CD4-positive, CD25-positive, alpha-beta regulatory T cell (primary cell): ENCODE measurements at places on chromosomes 7 and 10. TPM values are rescaled to one million over a fixed set of nuclear protein-coding genes. Genes with fewer than 3 reads are reported as not detected.
A peak's percentile ranks its signal among the peaks of the same experiment; 100 is the strongest.

- peak; percentile 27 for DNase-seq
Observed at GRCh38 chr7:97027427-97028234, 3.0 kb upstream of the DLX5 start.

GRCh38 chr7:110521357-110521911 lies 569.5 kb upstream of the LRRN3 start:
- DNase-seq, result no peak

GRCh38 chr7:136405931-136406777 lies 429.0 kb upstream of the MTPN start:
- DNase-seq, result peak; percentile 40

DNA sequence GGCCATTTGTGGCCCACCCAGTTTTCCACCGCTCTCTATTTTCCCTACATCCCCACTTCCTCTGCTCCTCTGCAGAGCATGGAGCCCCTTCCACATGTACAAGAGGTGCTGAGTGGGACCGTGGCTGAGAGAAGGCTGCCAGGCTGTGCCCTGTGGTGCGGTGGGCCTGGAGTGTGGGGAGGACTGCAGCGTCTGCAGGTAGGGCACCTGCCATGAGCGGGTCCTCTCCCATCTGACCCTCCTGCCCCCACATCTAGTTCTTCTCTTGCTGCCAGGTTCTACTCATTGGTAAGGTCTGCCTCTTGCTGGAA lies 145.6 kb upstream of the FAM20C start:
- DNase-seq, result no peak

GRCh38 chr10:122864901-122865300 lies 14.5 kb downstream of the FAM24B start:
- DNase-seq, result no peak

GRCh38 chr7:93851536-93851935 lies 39.0 kb downstream of the TFPI2 start:
- no peak for DNase-seq

Gene SLK
- total RNA-seq, result 23.5 TPM

GRCh38 chr7:151248346-151249033 lies at the start of gene SMARCD3:
Gene SMARCD3 (minus strand): TSS chr7:151248694. CDS start chr7:151248562, 132 bp downstream.
- DNase-seq, result peak; percentile 28

Gene LBX1
- total RNA-seq, result not detected

Gene NKX1-2
- total RNA-seq, result not detected

DNA sequence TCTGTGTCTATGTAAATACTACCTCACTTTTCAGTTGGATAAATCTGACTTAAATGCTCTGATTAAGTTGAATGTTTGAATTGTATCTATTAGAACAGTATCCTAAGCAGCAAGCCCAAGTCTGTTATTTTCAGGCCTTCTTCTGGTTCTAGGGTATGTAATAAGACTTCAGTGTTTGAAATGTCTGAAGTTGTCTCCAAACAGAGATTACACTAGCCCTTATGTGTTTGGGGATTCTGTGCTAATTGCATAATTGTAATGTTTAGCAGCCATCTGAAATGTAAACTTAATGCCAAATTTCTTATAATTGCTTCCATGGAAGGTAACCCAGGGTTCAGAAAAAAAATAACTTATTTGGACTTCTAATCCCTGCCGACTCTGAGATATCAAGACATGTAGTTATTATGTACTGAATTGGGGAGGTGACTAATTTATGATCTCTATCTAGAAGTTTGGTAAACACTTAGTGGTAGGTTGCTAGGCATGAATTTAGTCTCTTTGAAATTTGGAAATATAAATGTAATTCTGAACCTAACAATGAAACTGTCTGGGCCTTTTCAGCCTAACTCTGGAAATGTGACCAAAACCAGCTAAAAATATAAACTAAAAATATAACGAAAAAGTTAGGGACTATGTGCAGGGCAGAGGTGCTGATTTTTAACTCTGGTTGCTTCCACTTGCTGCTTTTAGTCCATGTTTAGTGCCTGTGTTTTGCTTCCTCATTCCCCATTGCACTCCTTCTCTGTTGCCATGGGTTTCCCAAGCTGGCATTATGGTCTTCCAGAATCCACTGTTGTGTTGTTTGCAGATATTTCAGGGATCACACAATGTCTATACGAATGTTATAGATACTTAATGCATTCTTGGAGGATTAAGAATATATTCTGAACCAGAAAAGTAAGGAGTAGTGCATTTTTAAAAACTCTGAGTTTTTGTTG lies 54.8 kb downstream of the MCU start:
- DNase-seq, result no peak

GRCh38 chr7:144908324-144908723 lies 72.5 kb upstream of the TPK1 start:
- no peak for DNase-seq

Gene COL17A1
- total RNA-seq, result not detected

Gene AKR1D1
- total RNA-seq, result not detected

Gene MICU1
- 26.5 TPM for total RNA-seq

Gene AKR1C4
- total RNA-seq, result not detected

DNA sequence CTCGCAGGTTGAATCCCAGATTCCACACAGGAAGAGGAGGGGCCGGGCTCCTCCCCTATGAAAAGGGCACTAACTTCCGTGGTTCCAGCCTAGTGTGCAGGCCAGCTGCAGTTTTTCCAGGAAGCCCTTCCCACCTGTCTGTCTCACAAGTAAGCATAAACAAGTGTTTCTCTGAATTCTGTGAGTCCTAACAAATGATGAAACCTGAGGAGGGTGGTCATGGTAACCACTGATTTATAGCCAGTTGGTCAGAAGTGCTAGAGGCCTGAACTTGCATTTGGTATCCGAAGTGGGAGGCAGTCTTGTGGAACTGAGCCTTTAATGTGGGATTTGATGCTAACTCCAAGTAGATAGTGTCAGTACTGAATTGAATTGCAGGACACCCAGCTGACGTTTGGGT lies 54.7 kb upstream of the STEAP4 start:
- DNase-seq, result no peak

- no peak for DNase-seq
Observed at GRCh38 chr7:16106300-16106699, 315.0 kb downstream of the CRPPA start.

DNA sequence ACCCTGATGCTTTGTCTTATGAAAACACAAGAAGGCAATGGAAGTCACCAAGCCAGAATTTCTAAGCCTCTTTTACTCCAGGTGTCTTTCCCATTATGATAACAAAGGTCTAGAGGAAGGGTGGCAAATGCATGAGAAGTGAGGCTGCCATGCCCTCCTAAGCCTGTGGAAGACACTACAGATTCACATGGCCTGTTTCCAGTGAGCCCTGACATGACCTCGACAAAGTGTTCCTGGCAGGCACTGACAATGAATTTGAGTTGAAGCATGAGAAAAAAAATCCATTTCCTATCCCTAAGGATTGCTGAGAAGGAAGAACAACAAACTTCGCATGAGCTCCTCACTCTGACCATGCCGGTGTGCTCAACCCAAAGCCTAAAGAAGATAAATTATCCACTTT lies 268.0 kb downstream of the HTR7 start:
- DNase-seq, result no peak

DNA sequence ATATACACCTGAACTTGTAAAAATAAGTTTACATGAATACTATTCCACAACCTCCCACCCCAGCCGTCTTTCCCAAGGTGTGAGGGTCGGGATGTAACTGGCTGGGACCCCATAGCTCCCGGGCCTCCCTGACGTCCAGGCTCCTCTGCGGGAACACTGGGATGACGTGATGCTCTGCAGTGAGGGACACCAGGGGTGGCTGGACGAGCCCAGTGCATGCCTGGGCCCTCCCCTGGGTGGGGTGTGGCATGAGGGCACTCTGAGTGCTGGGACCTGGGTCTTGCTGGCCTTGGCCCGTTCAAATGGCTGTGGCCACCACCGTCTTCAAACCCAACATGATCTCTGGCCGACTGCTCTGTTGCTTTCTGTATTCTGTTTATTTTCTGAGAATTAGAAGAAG lies 182.4 kb downstream of the DNAJB6 start:
- DNase-seq, result no peak

- DNase-seq, result no peak
Observed at GRCh38 chr7:151455690-151456089, 15.7 kb upstream of the CRYGN start.

DNA sequence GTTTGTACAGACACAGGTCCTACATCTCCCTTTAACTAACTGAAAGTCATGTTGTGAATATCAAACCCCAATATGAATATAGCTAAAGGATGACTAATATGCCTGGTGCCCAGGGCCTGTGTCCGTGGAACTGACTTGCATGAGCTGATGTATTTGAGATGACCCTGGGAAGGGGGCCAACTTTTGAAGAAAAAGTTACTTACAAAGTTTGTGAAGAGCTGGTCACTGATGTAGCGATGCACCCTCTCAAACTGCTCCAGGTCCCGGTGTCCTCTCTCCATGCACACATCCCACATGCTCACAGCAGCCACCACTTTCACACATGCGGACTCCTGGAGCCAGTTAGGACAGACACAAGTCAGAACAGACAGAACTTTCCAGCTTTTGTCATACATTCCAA lies 106.2 kb downstream of the ABCC2 start:
- DNase-seq, result no peak

GRCh38 chr10:69226919-69227450 lies 6.9 kb downstream of the HKDC1 start:
- DNase-seq, result no peak

Gene ZNF365
- total RNA-seq, result 13.8 TPM

Gene CABCOCO1
- not detected for total RNA-seq

DNA sequence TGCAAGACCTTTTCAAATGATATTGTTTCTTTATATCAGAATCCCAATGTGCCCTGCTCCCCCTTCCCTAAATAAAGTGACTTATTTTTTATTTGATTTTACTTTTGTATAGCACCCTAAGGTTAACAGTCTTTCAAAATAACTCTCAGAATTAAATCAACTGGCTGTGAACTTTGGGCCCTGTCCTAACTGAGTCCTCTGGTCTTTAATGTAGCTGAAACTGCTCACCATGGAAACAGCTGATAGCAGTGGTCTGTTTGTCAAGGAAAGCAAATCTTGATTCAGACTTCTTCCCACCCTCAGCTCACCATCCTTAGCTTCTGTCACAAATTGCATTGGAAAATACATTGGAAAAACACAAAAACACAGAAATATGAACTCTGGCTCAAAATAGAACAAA lies 105.2 kb upstream of the PRPS1L1 start:
- no peak for DNase-seq

Gene KLLN
- total RNA-seq, result 0.54 TPM

Gene TRDMT1
- 12.2 TPM for total RNA-seq

DNA sequence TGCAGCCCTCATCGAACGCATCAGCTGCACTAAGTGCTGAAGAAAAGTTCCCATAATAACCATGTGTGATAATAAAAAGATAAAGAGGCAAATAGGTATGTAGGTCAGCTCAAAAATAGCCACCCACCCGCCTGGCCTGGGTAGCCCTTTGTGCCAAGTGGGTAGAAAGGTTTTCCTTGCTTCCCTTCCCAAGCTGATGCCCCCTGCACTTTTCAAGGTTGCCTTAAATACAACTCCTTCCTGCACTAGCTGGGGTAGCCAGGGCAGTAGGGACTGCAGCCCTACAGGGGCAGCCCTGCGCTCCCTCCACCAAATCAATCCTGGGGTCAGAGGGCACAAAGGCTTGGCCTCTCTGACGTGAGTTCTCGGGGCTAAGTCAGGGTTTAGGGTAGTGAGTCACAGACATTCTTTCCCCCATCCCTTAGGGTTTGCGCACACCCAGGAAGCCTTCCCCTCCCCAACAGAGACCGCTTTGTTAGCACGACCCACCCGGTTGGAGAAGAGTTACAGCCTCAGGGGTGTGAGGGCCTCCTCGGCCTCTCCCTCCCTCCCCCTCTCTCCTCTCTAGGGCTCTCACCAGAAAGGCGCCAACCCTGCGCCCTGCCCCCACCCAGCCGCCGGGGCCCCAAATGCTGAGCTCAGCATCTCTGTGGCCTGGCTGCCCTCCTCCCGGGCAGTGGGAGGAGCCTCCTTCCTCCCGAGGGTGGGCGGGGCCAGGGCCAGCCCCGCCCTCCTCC lies 13.3 kb upstream of the DDIT4 start:
- DNase-seq, result peak; percentile 69

Gene LRRC18
- not detected for total RNA-seq
